ENCODE measurements at places on chromosomes 2 and 18.
A peak's percentile ranks its signal among the peaks of the same experiment; 100 is the strongest.

DNA sequence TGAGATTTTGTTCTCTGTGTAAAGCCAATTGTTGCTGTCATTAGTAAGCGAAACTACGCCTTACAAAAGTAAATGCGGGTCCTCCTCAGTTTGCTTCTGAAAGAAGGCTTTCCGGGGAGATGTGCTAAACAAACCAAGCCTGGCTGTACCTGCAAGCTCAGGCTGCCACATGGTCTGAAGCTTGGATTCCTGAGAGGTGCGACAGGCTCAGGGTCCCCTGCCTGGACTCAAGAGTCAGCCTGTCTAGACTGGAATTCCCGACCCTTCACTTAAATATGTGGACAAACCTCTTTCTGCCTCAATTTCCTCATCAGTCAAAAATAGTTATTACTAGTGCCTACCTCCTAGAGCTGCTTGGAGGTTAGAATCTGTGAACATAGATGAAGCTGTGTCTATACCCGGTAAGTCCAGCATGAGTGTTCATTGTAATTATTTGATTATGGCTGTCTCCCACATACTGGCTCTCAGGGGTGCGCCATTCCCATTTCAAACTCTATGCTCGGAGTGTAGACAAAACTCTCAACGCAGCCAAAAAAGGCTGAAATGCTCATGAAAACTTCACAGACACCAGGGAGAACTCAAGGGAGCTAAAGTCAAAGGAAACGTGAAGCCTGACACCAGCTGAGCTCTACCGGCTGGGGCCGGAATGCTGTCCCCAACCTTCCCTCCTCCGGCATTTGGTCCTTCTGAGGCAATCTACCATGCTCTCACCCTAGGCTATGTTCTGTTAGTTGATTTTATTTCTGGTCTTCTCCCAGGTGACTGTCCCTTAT is 31.4 kb downstream of the SOWAHC start:
- no peak for DNase-seq

DNA sequence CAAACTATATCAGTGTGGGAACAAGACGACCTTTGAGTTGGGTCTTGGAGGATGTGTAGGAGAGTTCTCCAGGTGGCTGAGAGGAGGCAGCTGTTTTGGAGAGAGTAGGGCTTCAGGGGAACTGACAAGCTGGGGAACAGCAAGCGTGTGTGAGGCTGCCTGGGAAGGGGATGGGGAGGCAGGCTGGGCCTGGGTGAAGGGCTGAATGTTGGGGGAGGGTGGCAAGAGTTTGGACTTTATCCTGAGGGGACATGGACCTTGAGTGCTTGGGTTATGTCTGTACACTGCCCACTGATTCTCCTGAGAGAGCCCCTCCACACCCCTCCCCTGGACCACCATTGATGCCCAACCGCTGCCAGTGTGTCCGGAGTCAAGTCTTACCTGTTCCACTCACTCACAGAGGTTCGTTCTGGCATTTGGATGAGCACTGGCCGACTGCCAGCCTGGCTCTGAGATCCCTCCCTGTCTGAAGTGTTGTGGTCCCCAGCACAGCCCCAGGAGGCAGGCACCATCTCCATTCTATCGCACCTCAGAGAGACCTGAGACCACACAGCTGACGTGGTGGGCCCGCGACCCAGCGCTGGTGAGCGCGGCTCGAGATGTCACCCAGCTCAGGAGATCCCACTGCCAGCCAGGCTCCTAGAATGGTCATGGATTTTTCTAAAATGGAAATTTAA is 59.5 kb downstream of the DCDC2C start:
- no peak for DNase-seq

DNA sequence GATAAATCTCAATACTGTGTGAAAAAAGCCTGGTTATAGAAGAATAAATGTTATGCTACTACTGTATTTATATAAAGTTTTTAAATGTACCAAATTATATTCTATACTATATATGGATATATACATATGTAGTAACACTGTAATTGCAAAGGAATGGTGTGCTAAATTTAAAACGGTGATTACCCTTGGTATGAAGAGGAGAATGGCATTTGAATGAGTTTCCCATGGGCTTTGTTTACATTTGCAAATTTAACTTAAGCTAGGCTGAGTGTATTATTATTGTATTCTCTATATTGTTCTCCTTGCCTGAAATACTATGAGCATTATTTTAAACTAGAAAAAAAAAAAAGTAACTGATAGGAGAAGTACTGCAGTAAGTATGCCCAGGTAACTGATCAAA is 4.7 kb upstream of the SP3 start:
- no peak for DNase-seq

- DNase-seq, result no peak
Measured at GRCh38 chr2:128591861-128592822, 273.5 kb upstream of the HS6ST1 start.

GRCh38 chr2:30072250-30072842 is 74.5 kb upstream of the YPEL5 start:
- peak; percentile 10 for DNase-seq

DNA sequence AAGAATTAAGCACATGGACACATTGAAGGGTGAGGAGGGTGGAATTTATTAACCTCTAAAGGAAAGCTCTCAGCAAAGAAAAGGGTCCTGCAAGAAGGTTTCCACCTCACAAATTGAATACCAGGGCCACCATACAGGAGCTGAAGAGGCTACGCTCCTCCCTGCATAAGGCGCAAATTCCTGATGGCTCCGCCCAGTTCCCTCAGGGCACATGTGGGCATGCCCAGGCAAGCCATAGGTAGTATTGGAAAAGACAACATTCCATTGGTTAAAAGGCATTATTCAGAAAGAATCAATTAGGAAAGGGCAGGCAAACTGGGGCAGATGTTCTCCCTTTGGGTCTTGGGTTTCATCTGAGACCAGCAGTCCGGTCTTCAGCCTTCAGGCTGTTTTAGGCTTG is 161.2 kb downstream of the PTPRM start:
- DNase-seq, result no peak

- DNase-seq, result no peak
Measured at GRCh38 chr2:17845806-17846205, 29.5 kb downstream of the MSGN1 start.
